ENCODE measurements at places on chromosomes 5 and 9. TPM values are rescaled to one million over a fixed set of nuclear protein-coding genes. Genes with fewer than 3 reads are reported as not detected.

CMYA5 gene
- 0.97 TPM for total RNA-seq

GRCh38 chr9:14336244-14336643 lies 22.3 kb upstream of the NFIB start:
- H3K4me3 ChIP-seq, result no peak overlapping the region
- H3K27ac ChIP-seq, result no peak overlapping the region
- no peak for DNase-seq
- peaks cover 76% of the 10 kb centered on the region for H3K27me3 ChIP-seq
- no peaks in the 10 kb centered on the region for H3K36me3 ChIP-seq

- H3K27ac ChIP-seq, result no peak overlapping the region
- peaks cover 46% of the 10 kb centered on the region for H3K4me1 ChIP-seq
- H3K4me3 ChIP-seq, result no peak overlapping the region
- DNase-seq, result no peak
These were observed 30.0 kb upstream of the RICTOR start for GRCh38 chr5:39104221-39104620.

DTWD2 gene
- 5.5 TPM for total RNA-seq

SLC36A3 gene
- total RNA-seq, result not detected

TAF11L12 gene
- not detected for total RNA-seq

TTC16 gene
- not detected for total RNA-seq

GRCh38 chr9:99430301-99430700 lies 208.2 kb downstream of the SEC61B start:
- peaks cover 34% of the 10 kb centered on the region for H3K4me1 ChIP-seq
- no peaks in the 10 kb centered on the region for H3K27me3 ChIP-seq
- 0 out of 2 replicates have a peak overlapping the region, but pooled peaks have one; percentile 4 for H3K27ac ChIP-seq
- H3K36me3 ChIP-seq, result no peaks in the 10 kb centered on the region
- no peak overlapping the region for H3K4me3 ChIP-seq

SLC34A1 gene
- total RNA-seq, result not detected

GRCh38 chr9:136764301-136764891 lies at the start of gene LCN15:
TSS of gene LCN15 (minus strand) at chr9:136764518. CDS start at chr9:136764488, 30 bp downstream.
- DNase-seq, result no peak
- no peaks in the 10 kb centered on the region for H3K36me3 ChIP-seq
- no peak within 1 kb of the TSS for H3K4me3 ChIP-seq
- H3K27ac ChIP-seq, result no peak within 1 kb of the TSS

- H3K27me3 ChIP-seq, result no peaks in the 10 kb centered on the region
- no peaks in the 10 kb centered on the region for H3K36me3 ChIP-seq
- DNase-seq, result no peak
- no peak overlapping the region for H3K27ac ChIP-seq
- H3K4me3 ChIP-seq, result no peak overlapping the region
- H3K4me1 ChIP-seq, result no peaks in the 10 kb centered on the region
These were observed 9.4 kb upstream of the SCGB3A2 start for GRCh38 chr5:147869112-147869511.

HTR1A gene
- total RNA-seq, result not detected

GRCh38 chr5:34688015-34688810 lies 32.1 kb downstream of the RAI14 start:
- H3K27me3 ChIP-seq, result no peaks in the 10 kb centered on the region
- H3K4me1 ChIP-seq, result peaks cover 69% of the 10 kb centered on the region
- H3K4me3 ChIP-seq, result no peak overlapping the region
- no peak for DNase-seq

GRCh38 chr5:22319798-22320197 lies 533.3 kb downstream of the CDH12 start:
- H3K27ac ChIP-seq, result no peak overlapping the region
- H3K4me3 ChIP-seq, result no peak overlapping the region
- H3K27me3 ChIP-seq, result no peaks in the 10 kb centered on the region
- H3K4me1 ChIP-seq, result no peaks in the 10 kb centered on the region
- no peaks in the 10 kb centered on the region for H3K36me3 ChIP-seq
- DNase-seq, result no peak

CD274 gene
- 4.3 TPM for total RNA-seq

DNA sequence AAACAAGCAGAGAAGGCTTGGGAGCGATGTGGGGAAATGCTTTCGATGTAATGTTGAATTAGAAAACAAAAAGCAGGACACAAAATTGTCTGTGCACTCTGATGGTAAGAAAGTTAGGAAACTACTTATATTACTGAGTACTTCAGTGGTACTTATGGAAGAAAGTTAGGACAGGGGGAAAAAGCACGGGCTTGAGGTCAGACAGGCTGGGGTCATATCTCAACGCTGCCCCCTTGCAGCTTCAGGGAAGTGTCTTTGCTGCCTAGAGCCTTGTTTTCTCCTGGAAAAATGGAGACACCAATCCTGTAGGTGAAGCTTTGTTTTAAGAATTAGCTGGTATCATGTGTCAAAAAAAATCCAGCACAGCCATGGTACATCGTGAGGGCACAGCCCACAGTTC lies 23.0 kb downstream of the NEURL1B start:
- H3K4me3 ChIP-seq, result no peak overlapping the region
- no peaks in the 10 kb centered on the region for H3K27me3 ChIP-seq
- H3K27ac ChIP-seq, result no peak overlapping the region
- DNase-seq, result no peak
- no peaks in the 10 kb centered on the region for H3K36me3 ChIP-seq
- H3K4me1 ChIP-seq, result peaks cover 9% of the 10 kb centered on the region

DNA sequence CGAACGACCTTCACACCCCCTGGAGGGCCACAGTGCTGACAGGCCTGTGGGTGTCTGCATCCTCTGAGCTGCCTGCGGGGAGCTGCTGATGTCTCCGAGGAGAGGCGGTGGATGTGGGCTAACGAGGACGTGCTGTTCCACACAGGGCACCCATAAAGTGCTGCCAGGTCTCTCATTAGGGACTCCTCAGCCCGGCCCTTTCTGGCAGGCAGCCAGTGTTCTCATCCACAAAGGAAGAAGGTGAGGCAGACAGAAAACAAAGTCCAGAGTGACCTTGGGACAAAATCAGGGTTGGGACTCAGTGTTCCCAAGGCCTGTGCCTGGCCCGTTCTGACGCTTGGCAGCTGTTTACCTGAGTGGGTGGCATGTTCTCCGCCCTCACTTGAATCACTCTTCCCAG lies 29.3 kb downstream of the CARTPT start:
- no peak overlapping the region for H3K27ac ChIP-seq
- no peaks in the 10 kb centered on the region for H3K4me1 ChIP-seq
- no peak for DNase-seq
- H3K36me3 ChIP-seq, result no peaks in the 10 kb centered on the region

- no peak overlapping the region for H3K27ac ChIP-seq
- H3K4me3 ChIP-seq, result no peak overlapping the region
- no peaks in the 10 kb centered on the region for H3K4me1 ChIP-seq
- no peaks in the 10 kb centered on the region for H3K36me3 ChIP-seq
- H3K27me3 ChIP-seq, result no peaks in the 10 kb centered on the region
These were observed 2223.1 kb upstream of the C9orf72 start for GRCh38 chr9:29796291-29796952.

DNA sequence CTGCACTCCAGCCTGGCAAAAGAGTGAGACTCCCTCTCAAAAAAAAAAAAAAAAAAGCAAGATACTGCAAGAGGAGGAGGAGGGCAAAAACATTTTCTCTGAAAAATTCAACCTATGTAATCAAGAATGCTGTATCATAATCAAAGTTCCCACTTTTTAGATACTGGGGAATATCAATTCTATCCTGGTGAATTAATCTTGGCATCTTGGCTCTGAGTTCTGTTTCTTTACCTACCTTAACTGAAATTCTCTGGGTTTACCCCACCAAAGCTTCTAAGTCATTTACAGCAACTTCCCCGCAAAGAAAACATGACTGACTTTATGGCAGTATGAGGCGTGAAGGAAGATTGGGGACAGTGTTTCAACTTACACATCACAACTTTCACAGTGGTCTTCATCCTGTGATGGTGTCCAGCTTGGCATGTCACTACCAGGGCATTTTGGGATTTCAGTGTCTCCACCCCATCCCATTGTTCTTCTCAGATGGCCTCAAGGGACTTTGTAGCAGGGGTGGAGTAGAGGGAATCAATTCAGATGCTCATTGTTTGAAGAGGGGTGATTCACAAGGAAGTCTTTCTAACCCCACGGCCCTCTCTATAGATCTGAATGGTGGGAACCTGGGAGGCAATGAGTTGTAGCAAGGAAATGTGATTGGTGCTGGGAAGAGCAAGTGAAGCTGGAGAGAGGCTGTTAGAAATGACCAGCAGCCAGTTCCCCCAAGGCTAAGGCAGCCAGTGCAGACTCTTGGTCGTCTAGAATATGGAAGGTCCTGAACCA lies 130.5 kb downstream of the SCAMP1 start:
- H3K4me3 ChIP-seq, result no peak overlapping the region
- H3K27ac ChIP-seq, result no peak overlapping the region
- peaks cover 2% of the 10 kb centered on the region for H3K4me1 ChIP-seq
- H3K36me3 ChIP-seq, result peaks cover 9% of the 10 kb centered on the region
- H3K27me3 ChIP-seq, result no peaks in the 10 kb centered on the region
- DNase-seq, result no peak

DNA sequence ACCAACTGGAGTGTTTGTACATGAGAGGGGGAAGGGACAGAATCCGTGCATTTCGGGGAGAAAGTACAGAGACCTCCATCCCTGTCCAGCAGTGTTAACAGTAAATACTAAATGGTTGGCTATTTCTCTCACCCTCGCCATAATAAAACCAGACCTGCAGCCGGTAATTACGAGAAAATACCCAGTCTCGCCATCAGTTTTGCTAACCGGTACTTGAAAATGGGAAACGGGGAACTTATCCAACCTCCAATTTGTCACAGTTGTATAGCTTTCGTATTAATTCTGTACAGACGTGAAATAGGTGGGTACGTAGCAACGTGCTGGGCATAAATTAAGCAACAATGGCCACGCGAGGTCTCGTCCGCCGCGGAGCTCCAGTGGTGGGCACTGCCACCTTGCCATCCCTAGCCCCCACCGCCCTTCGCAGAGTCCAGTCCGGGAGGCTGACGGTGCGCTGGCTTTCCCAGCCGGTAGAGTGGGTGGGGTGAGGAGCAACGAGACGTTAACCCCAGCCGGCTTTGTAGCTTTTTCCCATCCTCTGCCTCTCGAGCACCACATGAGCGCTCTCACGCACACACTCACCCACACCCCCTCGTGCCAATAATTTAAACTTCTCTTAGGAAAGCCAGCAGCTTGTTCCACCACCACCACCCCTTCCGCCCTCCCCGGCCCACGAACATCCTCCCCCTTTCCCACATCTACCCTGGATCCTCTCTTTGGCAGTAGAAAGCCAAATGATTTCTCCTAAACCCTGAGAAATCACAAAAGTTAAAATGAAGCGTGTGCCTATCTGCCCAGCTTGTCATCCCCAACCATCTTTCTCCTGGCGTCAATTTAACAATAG lies 1.8 kb downstream of the ELAVL2 start:
- no peaks in the 10 kb centered on the region for H3K36me3 ChIP-seq
- 0 out of 2 replicates have a peak, but pooled peaks cover 4% of the 10 kb centered on the region for H3K4me1 ChIP-seq
- H3K27ac ChIP-seq, result no peak overlapping the region

DNA sequence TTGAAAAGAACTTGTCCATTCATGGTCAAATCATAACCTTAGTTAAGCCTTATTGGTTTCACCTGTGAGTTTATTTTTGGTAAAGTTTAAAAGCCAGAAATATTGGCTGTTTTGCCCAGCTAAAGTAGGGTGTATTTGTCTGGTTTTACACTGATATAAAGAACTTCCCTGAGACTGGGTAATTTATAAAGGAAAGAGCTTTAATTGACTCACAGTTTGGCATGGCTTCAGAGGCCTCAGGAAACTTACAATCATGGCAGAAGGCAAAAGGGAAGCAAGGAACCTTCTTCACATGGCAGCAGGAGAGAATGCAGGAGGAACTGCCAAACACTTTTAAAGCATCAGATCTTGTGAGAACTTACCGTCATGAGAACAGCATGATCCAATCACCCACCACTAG lies 55.3 kb downstream of the JAKMIP2 start:
- no peaks in the 10 kb centered on the region for H3K27me3 ChIP-seq

DDX4 gene
- total RNA-seq, result not detected

STK32A gene
- 1.3 TPM for total RNA-seq

- no peaks in the 10 kb centered on the region for H3K36me3 ChIP-seq
- H3K4me3 ChIP-seq, result no peak overlapping the region
These were observed 30.4 kb downstream of the TNFSF8 start for GRCh38 chr9:114899995-114900394.

- no peaks in the 10 kb centered on the region for H3K27me3 ChIP-seq
- no peaks in the 10 kb centered on the region for H3K36me3 ChIP-seq
- H3K4me1 ChIP-seq, result no peaks in the 10 kb centered on the region
- no peak overlapping the region for H3K27ac ChIP-seq
- no peak overlapping the region for H3K4me3 ChIP-seq
- no peak for DNase-seq
These were observed 375.5 kb downstream of the CDH9 start for GRCh38 chr5:26662806-26663360.

GRCh38 chr5:137205231-137206027 lies 293.7 kb downstream of the SPOCK1 start:
- peak; percentile 41 for DNase-seq
- peaks cover 47% of the 10 kb centered on the region for H3K4me1 ChIP-seq
- no peak overlapping the region for H3K27ac ChIP-seq
- H3K27me3 ChIP-seq, result no peaks in the 10 kb centered on the region

PPP3R2 gene
- total RNA-seq, result not detected

DNA sequence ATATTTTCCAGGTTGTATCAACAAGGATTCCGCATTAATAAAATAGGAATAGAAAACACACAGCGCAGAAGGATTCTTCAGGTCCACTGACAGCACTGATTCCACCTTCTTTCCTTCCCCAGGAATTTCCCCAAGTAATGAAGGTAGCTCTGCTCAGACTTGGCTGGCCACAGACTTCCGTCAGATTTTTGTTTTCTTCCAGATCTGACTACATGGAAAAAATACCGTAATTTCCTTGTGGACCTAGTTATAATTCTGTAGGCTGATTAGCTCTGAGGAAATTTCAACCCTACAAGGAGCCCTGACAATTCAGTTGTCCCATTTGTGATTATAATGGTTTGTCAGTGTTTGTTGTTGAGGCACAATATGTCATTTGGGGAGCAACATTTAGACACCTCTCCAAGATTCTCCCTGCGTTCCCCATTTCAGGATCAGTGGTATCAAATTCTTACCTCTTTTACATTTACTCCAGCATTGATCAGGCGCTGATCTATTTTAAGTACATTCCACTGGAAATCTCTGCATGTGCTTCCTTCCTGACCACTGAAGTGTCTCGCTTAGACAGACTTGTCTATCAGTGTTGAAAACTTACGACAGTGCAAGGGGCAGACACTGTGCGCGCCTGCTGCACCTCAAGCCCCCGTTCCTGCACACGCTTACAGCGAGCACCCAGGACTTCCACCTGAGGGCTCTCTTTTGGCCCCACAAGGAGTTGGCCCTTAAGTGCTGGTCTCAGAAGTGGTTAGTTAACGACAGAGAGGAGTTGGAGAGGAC lies 94.8 kb downstream of the LHFPL2 start:
- H3K27ac ChIP-seq, result no peak overlapping the region
- DNase-seq, result no peak
- no peaks in the 10 kb centered on the region for H3K27me3 ChIP-seq
- H3K4me3 ChIP-seq, result no peak overlapping the region
- peaks cover 13% of the 10 kb centered on the region for H3K4me1 ChIP-seq
- no peaks in the 10 kb centered on the region for H3K36me3 ChIP-seq

- peak overlapping the region; percentile 91 for H3K4me3 ChIP-seq
- no peaks in the 10 kb centered on the region for H3K36me3 ChIP-seq
- no peaks in the 10 kb centered on the region for H3K4me1 ChIP-seq
- DNase-seq, result no peak
These were observed 100.6 kb downstream of the GTF3C4 start for GRCh38 chr9:132770770-132771310.

PRUNE2 gene
- total RNA-seq, result 6.8 TPM

CCDC192 gene
- total RNA-seq, result not detected

- no peak for DNase-seq
- H3K36me3 ChIP-seq, result no peaks in the 10 kb centered on the region
- H3K4me3 ChIP-seq, result no peak overlapping the region
These were observed 116.6 kb upstream of the MAP3K1 start for GRCh38 chr5:56698463-56699381.

SLC31A2 gene
- 11.1 TPM for total RNA-seq
